ENCODE measurements at places on chromosomes 11 and 22.

- no peak for DNase-seq
Observed at GRCh38 chr11:44528103-44528502, 37.4 kb upstream of the CD82 start.

- DNase-seq = no peak
Observed at GRCh38 chr11:12777208-12777874, 103.1 kb downstream of the TEAD1 start.

DNA sequence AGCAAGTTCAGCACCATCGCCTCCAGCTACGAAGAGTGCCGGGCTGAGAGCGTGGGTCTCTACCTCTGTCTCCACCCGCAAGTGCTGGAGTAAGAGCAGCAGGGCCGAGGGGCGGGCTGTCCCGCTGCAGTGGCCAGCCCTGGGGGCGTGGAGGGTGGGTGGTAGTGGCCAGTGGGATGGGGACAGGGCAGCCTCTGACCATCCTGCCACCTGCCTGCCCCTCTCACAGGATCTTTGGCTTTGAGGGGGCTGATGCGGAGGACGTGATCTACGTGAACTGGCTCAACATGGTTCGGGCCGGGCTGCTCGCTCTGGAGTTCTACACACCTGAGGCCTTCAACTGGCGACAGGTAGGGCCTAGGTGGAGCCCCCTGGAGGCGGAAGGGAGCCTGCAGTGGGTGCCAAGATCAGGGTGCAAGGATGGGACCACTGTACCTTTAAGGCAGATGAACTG, 15.0 kb upstream of the BBS1 start:
- DNase-seq = no peak

DNA sequence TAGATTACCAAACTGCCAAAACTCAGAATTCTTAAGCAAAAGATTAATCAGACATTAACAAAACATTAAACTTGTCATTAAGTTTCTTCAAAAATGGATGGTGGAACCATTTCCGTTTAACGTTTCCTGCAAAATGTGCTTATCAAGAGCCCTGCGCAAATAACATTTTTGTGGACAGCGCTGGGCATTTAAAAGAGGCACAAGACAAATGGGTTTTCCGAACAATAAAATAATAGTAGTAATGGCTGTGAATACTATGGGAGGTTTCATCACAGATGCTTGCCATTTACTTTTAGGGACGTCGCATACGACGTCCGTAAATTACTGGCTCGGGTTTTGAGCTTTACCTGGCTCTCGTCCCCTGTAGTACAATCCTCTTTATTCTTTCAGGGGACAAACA, 1.1 kb downstream of the NPAT start:
- DNase-seq = no peak

DNA sequence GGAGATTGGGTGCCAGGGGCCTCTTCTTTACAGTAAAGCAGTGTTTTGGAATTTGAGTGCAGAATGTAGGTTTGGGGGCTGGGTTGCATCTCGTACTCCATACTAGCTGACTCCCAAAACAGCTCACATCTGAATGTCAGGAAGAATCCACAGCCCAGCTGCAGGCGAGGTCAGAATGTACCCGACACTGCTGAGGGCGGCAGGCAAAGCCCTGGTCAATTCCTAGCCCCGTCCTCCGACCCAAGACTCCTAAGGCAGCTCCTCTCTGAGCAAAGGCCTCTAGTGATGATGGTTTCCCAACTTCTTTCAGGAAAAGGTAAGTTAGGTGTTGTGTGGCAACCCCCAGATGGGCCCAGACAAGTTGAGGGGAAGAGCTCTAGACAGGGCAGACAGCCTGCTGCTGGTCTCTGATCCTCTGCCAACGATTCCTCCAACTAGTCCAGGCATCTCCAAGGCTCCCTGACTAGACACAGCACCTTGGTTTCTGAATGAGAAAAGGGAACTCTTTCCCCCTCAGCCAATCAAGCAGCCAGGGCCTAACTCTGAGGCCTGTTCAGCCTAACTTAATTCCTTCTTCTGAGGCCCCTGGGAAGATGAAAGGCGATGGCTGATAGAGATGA, 8.6 kb downstream of the LARGE2 start:
- no peak for DNase-seq

DNA sequence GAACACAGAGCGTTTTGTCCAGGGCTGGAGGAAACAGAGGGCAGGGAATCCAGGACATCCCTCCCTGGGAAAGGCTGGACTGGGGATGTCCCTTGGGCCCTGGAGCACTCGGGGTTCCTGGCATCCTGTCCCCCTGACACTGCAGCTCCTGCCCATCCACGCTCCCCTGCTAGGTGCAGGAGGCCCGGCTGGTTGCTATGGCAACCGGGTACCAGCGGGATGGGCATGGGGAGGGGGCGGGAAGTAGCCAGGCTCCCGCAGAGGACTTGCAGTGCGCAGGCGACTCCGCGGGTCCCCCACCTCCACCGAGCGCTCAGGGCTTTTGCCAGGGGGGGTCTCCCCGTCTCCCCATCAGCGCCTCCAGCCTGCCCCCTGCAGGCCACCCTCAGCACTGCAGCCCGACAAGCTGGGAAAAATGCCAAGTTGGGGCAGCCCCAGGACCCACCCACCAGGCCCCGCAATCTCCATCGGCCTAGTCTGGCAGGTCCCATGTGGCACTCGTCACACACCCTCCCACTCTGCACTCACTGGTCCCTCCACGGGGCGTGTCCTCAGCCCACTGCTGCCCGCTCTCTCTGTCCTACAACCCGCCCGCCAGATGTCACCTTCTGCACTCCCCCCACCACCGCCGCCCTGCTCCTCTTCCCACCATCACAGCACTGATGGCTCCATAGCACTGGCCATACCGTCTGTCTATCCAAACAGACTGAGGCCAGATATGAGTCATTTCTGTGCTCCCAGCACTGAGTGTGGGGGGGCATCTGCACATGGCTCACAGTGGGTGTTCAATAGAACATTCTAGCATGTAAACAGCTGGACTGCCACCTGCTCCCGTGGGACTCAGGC, 31.5 kb downstream of the KIAA0930 start:
- no peak for DNase-seq

DNA sequence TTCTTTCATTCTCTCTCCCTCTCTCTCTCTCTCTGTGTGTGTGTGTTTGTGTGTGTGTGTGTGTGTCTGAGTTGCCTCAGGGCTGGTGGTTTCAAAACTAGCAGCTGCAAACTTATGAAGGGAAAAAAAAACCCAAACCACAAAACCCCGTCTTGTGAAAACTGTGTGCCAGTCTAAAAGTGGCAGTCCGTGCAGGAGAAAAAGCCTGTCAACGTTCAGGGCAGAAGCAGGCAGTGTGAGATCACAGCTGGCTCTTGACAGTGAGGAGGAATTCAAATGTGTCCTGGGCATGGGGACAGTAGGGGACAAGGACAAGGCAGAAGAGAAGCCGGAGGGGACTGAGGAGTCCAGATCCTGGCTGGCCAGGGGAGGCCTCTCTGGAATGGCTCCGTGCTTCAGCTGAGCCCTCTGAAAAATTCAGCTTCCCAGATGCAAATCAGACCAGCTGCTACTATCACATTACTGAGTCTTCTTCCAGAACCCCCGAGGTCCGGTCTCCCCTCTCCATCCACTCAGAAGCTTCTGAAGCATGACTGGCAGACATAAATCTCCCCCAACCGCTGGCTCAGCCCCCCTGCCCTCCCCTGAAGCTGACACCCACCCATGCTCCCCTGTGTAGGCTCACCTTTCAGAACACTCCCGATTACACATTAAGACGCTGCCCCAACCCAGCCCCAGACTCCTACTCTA, 31.9 kb downstream of the FLI1 start:
- peak; percentile 13 for DNase-seq

Data from stimulated activated CD4-positive, alpha-beta T cell treated with anti-CD3 and anti-CD28 coated beads, Interleukin-1b, Interleukin-23, amount 100 ng/mL, for 1 hour (primary cell).